ENCODE measurements at places on chromosomes 11 and 22. TPM values are rescaled to one million over a fixed set of nuclear protein-coding genes. Genes with fewer than 3 reads are reported as not detected.

DNA sequence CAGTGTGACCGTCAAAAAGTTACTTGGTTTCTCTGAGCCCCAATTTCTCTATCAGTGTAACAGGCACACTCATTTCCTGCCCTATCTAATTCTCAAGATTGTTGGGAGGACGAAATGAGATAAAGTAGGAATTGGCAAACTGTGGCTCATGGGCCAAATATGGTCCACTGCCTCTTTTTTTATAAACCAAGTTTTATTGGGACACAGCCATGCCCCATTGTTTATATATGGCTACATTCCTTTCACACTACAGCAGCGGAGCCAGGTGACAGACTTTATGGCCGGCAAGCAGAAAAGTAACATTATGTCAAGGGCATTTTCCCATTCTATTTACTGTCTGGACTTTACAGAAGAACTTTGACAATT, 116.7 kb upstream of the TIMP3 start:
- no peak for DNase-seq

GRCh38 chr22:41324821-41325528, 23.6 kb downstream of the ZC3H7B start:
- DNase-seq = no peak

The SYCE3 gene
- total RNA-seq = not detected

The TMEM258 gene
- 123 TPM for total RNA-seq

- no peak for DNase-seq
These were observed 43.1 kb upstream of the DEUP1 start for GRCh38 chr11:93287434-93287833.
